ENCODE measurements at places on chromosomes 13 and 19.

GRCh38 chr19:7819337-7819736, 10.7 kb upstream of the EVI5L start:
- no peak for DNase-seq

- no peak for DNase-seq
Observed at GRCh38 chr13:36903925-36904595, 16.0 kb downstream of the SMAD9 start.

- DNase-seq = no peak
Observed at GRCh38 chr13:41494202-41494601, 36.9 kb downstream of the RGCC start.

DNA sequence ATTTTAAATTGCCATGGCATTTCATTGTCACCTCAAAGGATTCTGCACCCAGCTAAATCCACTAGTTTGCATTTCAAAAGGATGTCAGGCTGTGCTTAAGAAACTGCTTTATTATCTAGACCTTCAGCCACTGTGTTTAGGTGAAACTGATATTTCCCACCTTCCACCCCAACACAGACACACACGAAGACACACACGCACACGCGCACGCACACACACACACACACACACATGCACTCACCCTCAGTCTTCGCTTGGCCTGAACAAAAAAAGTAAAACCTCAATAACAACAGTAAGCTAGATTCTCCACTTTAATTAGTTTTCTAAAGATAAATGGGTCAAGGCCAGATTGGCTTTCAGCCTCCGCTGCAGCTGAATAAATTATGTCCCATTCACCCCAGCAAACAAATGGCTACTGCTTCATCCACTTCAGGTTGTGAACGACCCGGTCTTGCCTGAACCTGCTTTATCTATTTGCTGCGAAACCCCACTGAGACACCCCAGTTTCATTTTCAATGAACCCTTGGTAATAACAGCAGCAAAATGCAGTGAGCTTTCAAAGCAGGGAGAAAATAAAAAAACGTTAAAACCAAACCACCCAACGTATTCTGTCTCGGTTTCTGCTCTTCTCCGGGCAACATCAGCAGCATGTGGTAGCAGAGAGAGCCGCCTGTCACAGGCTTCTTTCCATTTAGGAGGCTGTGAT, 166.8 kb downstream of the DCT start:
- no peak for DNase-seq

DNA sequence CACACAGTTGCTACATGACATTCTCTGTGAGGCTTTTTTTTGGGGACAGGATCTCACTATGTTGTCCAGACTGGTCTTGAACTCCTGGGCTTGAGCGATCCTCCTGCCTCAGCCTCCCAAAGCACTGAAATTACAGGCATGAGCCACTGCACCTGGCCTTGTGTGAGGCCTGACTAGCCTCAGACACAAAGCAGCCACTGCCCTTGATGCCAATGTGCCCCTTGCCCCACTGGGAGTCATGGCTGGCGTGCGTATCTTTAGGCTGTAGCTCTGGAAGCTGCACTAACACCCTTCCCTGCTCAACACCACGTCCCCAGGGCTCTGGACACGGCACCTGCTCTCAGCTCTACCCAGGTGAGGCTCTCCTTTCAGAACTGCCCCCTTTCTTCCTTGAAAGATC, 14.5 kb upstream of the KPTN start:
- DNase-seq = no peak

DNA sequence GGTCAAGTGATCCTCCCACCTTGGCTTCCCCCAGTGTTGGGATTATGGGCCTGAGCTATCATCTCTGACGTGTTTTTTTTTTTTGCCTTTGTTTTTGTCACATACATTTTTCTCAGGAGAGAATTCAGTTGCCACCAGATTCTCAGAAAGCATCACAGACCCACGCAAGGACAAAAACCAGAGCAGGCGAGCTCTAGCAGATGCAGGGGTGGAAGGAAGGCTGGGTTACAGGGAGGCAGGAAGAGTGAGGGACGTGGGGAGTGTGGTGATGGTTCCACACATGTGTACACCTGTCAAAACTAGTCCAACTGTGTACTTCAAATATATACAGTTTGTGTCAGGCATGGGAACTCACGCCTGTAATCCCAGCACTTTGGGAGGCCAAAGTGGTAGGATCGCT, 4.3 kb downstream of the TMEM161A start:
- no peak for DNase-seq

GRCh38 chr13:110155072-110155471, 151.9 kb downstream of the COL4A1 start:
- DNase-seq = no peak

DNA sequence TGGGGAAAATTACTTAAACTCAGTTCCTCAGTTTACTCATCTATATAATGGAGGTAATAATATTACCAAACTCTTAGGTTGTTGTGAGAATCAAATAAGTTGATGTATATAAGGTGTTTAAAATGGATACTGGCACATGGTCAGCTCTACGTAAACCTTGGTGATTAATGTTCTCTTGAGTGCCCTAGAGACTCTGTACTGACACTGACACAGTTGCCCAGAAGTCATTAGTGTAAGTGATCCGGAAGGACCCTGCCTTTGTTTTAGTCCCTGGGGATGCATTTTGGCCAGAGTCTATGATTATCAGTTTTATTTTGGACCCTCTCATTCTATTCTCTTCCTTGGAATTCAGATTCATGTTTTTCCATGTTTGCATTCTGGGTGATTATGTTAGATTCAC, 31.9 kb downstream of the CHST8 start:
- no peak for DNase-seq

- peak; percentile 89 for DNase-seq
Observed at GRCh38 chr19:52171321-52172169, at the start of gene ZNF836. Gene ZNF836 (minus strand): TSS chr19:52171621. CDS start chr19:52168072, 3,549 bp downstream.

- DNase-seq = no peak
Observed at GRCh38 chr19:34502582-34503411, 21.2 kb downstream of the WTIP start.

DNA sequence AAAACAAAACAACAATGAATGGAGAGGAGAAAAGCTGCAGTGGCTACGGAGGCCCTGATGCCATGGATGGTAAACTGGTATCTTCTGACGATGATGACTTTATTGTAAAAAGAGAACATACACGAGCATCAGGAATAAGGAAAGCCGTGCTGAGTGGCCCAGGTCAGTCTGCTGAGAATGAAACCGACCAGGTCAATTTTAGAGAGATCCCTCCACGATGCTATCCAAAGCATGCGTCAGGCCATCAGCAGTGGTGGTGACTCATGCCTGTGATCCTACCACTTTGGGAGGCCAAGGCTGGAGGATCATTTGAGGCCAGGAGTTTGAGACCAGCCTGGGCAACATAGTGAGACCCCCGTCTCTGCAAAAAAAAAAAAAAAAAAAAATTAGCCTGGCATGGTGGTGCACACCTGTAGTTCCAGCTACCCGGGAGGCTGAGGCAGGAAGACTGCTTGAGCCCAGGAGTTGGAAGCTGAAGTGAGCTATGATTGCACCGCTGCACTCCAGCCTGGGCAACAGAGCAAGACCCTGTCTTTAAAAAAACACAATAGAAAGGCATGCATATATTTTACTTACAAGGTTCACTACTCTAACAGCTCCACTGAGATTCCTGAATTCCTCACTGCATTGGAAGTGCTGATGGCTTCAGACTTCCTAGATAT, 62.3 kb downstream of the GADD45B start:
- DNase-seq = no peak

- no peak for DNase-seq
Observed at GRCh38 chr13:80630685-80631121, 289.8 kb upstream of the SPRY2 start.

DNA sequence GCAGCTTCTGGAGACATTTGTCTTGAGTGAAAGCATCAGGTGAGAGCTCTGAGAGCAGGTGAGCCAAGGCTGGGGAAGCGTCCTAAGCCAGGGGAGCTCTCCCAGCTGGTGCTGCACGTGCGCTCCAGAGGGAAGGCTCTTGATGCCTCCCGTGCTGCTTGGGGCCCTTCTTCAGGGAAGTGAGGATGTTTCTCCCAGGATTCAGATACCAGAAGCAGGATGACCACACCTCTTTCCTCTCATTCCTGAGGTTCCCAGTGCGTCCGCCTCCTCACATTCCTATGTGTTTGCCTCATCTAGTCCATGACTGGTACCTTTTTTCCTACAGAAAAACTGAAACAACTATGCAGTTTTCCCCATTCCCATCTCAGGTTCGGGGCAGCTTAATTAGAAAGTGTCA, 231.0 kb upstream of the IRS2 start:
- no peak for DNase-seq

- DNase-seq = peak; percentile 20
Observed at GRCh38 chr13:40389081-40389641, 277.3 kb downstream of the FOXO1 start.

- DNase-seq = no peak
Observed at GRCh38 chr13:36520111-36520510, 87.8 kb downstream of the CCNA1 start.

DNA sequence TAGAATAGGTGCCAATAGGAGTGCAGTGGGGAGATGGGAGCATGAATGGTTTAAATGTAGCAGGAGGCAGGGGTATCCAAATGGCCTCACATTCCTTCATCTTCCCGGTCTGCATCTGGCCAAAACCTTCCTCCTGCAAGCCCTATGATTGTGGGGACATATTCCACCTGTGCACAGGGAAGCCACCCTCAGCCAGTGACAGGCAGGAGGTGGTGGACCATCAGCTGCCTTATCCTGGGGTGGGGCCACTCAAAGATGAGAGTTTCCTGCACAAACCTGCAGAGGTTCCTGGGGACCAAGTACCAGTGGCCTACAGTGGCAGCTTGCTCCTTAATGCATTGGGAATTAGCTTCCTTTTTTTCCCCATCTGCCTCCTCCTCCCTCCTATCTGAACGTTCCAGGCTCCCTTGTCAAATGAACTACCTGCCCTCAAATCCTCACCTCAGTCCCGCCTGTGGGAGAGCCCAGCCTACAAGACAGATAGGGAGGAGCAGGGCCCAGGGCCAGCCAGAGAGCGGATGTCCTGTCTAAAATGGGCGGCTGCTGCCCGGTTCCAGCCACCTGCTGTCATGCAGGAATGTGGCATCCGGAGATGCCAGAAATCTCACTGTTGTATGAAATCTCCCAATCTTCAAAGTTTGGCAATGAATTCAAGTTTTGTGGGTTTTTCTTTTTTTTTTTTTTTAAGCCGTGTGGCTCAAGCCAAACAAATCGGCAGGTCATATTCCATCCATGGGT, 85.0 kb downstream of the TSHZ3 start:
- DNase-seq = no peak

DNA sequence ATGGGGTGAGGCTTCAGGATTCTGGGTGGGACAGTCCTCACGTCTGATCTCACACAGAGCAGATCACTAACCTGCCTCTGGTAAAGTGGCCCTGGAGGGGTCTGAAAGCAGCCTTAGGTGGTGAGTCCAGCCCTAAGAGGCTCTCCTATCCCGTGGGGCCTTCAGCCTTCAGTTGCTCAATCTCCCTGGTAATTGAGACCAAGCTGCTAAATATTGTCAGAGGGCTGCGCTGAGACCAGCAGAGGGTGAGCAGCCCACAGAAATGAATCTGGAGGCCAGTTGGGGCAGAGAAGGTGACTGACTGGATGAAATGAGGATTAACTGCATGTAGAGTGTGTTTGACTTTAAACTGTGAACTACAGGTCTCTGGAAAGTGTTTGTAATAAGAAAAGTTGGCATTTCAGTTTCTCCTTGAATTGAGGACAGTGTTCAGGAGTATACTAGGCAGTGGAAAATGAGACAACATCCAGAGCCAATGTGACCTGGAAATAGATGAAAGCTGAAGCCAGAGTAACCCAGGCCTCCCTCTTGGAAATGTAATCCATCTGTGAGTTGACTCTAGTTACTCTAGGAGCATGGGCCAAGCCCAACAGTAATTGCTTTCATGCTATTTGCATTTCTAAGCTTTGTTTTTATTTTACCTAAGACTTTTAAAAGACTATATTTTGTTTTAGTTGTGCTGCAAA, 14.3 kb upstream of the HSPH1 start:
- DNase-seq = no peak

GRCh38 chr19:51503286-51503817, 1.8 kb upstream of the SIGLEC12 start:
- no peak for DNase-seq

GRCh38 chr19:56139847-56140582, 1.1 kb upstream of the ZNF444 start:
- DNase-seq = no peak

DNA sequence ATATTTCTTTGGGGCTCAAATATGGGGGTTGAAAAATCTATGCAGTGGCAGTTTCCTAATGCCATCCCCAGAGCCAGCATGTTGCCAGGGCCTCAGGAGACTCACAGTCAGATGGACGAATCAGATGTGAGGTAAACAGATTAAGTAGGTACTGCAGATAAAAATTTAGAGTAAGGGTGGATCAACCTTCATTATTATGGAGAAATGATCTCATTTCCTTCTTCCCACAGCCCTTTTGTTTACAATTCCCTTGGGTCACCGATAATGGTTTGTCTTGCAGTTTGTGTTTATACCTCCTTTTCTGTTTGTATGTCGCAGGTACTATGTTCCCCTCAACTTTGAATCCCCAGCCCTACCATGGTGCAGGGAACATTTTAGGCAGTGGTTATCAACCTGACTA, 20.0 kb downstream of the DIAPH3 start:
- no peak for DNase-seq

DNA sequence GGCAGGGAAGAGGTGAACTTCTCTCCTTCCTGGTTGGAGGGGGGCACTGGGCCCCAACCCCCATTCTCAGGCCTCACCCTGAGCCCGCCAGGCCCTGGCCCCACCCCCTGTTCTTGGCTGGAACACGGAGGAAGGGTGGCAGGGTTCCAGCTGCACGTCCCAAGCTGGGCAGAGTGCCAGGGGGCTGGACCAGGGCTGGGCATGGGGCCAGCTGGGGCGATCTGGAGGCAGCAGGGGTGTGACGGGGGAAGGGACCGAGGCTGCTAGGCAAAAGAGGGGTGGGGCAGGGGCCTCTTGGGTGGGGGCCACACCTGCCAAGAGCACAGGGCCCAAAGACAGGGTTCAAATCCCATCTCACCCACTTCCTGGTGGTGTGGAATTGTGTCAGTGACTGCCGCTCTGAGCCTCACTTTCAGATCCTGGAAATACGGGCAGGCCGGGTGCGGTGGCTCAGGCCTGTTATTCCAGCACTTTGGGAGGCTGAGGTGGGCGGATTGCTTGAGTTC, 2.2 kb downstream of the HIF3A start:
- no peak for DNase-seq

- DNase-seq = no peak
Observed at GRCh38 chr19:50202386-50202785, 1.0 kb upstream of the MYH14 start.

DNA sequence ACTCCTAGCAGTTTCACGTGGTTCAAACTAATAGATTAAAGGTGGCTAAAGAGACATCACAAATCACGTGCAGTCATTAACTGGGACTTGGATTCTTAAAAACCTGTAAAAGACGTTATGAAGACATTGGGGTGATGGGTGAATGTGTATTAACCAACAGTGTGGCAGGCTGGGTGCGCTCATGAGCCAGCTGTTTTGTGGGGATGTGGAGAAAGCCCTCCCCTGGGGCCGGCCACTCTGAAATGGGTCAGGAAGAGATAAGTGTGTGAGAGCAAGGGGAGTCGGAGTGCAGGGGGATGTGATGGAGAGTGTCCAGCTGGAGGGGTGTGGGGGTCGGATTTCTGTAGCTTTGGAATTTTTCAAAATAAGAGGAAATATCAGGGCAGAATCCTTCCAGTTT, 10.4 kb downstream of the UPF1 start:
- DNase-seq = no peak

Measured in stimulated activated CD4-positive, alpha-beta T cell treated with anti-CD3 and anti-CD28 coated beads, Interleukin-4, amount 100 ng/mL, for 4 hours (primary cell).